ENCODE measurements at places on chromosomes 12 and 14.

DNA sequence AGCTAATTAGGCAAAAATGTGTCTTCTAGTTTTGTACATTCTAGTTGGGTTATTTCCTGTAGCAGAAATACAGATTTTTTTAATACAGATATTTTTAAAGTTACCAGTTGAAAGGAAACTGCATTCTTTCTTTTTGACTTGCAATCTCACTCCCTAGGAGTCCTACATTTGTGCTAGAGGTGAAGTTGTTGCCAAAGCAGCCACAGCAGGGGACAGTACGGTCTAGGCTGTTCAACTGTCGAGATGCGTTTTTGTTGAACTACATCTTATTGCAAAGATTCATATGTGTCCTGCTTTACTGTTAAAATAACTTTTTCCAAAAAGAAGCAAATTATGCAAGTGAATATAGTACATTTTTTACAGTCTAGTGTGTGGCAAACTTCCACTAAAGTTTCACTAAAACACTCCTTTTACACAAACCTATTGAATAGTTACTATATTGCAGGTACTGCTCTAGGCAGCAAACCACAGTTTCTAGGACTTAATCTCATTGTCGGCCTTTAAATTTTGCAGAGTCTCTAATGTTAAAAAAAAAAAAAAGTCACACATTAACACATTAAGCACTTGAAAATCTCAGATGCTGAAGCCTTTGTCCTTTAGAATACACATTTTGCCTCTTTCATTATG, 30.2 kb upstream of the SRGAP1 start:
- H3K27ac ChIP-seq: no peak overlapping the region
- no peaks in the 10 kb centered on the region for H3K27me3 ChIP-seq
- H3K4me3 ChIP-seq: no peak overlapping the region
- no peak for DNase-seq

DNA sequence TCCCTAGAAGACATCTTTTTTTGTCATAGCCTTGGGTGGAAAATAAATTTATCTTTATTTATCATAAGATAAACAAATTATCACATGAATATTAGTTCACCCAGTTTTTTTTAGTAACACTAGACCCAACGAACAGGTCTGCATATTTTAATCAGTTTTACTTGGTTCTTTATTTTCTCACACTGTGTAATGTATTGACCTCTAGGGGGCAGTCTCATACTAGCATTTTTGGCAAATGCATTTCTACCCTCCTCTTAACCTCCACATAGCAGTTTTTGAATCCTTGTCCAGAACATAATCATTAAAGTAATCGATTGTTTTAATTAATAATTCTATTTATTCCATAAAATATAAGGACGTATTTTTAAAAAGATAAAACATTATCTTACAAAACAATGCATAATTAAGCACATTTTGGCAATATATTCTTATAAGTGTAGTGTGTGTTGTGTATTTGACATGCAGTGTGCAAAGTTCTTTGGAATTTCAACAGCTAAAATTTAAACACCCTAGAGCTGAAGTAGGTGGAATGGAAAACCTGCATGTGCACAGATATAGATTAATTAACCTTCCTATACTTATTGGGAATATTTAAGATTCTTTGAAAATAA, 31.6 kb upstream of the PTPRQ start:
- H3K36me3 ChIP-seq: no peaks in the 10 kb centered on the region
- H3K4me3 ChIP-seq: no peak overlapping the region
- no peaks in the 10 kb centered on the region for H3K27me3 ChIP-seq
- no peak overlapping the region for H3K27ac ChIP-seq
- peak; percentile 37 for DNase-seq
- H3K4me1 ChIP-seq: peaks cover 4% of the 10 kb centered on the region

- DNase-seq: no peak
- peaks cover 4% of the 10 kb centered on the region for H3K4me1 ChIP-seq
- no peak overlapping the region for H3K4me3 ChIP-seq
- peaks cover 12% of the 10 kb centered on the region for H3K27me3 ChIP-seq
Observed at GRCh38 chr14:51604073-51604472, 47.6 kb upstream of the FRMD6 start.

GRCh38 chr14:67815573-67816225, 691 bp downstream of the ZFYVE26 start:
- H3K27me3 ChIP-seq: no peaks in the 10 kb centered on the region
- no peak for DNase-seq
- peaks cover 29% of the 10 kb centered on the region for H3K36me3 ChIP-seq

DNA sequence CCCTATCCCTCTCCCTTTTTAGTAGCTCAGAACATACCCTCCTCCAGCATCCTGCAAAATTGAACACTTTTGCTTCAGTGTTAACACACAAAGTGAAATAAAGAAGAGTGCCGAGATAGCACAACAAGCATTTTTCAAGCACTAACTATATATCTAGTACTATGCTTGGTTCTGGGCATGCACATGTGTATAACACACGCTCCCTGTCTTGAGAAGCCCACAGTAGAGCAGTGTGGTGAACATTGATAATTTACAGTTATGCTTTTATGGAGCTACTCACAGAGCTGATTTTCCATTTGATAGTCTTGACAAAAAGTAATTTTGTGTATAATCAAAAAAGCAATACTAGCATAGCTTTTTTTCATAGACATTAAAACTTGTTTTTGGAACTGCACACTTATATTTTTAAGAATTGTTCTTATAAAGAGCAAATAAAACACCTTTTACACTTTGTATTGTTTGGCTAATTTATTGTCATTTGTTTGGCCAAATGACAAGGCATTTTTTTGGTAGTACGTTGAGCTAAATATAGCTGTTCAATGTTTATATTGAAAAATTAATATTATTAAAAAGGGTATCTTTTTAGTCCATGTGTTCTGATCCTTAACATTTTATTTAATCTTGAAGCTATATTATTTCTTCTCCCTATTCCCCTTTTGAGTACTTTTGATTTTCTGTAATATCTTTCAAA, 39.7 kb downstream of the LEMD3 start:
- H3K27me3 ChIP-seq: no peaks in the 10 kb centered on the region
- H3K4me1 ChIP-seq: no peaks in the 10 kb centered on the region
- no peaks in the 10 kb centered on the region for H3K36me3 ChIP-seq

GRCh38 chr12:115871714-115872113, 405.8 kb downstream of the MED13L start:
- no peaks in the 10 kb centered on the region for H3K27me3 ChIP-seq
- H3K4me3 ChIP-seq: no peak overlapping the region
- no peaks in the 10 kb centered on the region for H3K36me3 ChIP-seq
- H3K27ac ChIP-seq: no peak overlapping the region

DNA sequence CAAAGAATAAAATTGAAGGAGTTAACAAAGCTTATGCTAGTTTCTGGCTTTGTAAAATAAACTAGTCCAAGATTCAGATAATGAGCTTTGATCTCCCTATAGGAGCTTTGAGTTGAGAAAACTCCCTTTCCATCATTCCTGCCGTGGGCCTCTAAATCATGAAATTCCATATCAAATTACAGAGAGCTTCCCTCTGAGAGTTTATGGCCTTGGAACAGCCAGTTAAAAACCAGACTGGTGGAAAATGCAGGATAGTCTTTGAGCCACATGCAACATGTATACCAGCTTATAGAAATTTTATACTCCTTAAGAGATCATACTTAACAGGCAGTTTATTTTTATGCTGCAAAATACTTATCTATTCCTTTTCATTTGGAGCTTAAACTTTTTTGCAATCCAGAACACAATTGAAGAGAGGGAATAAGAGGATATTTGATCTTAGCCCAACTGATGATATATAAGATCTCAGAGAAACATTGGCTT, 175.8 kb upstream of the ATP2B1 start:
- peaks cover 10% of the 10 kb centered on the region for H3K4me1 ChIP-seq
- H3K4me3 ChIP-seq: no peak overlapping the region
- DNase-seq: no peak
- H3K36me3 ChIP-seq: no peaks in the 10 kb centered on the region
- peak overlapping the region; percentile 67 for H3K27ac ChIP-seq
- no peaks in the 10 kb centered on the region for H3K27me3 ChIP-seq

- no peak overlapping the region for H3K4me3 ChIP-seq
- H3K27ac ChIP-seq: no peak overlapping the region
- H3K27me3 ChIP-seq: no peaks in the 10 kb centered on the region
- no peak for DNase-seq
Observed at GRCh38 chr12:2016862-2017545, 12.7 kb upstream of the DCP1B start.

DNA sequence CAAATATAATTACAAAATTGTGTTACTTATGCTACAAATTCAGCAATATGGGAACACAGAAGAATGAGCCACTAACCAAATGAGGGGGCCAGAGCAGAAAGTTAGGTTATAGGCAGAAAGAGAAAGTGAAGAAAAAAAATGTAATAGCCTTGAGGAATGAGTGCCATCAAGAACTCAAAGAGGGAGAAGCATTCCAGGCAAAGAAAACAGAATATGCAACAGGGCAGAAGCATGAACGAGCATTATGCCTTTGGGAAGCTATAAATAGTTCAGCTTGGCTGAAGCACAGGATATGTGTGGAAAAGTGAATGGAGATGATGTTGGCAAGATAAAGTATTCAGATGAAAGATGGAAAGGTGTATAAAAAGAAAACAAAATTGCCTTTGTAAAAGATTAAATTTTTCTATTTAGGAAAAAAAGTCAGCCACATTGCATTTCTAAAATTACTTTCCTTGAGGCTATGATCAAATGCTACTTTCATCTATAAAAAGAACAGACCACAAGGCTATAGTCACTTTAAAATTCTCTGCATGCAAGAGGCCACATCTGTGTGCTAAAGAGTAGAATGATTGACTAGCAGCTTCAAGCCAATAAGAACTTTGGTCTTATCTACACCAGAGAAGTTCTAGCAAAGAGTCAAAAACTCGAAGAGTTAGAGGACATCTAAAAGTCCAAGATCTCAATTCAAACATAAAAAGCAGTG, 193.6 kb upstream of the GARIN6 start:
- DNase-seq: no peak
- H3K4me3 ChIP-seq: no peak overlapping the region
- H3K36me3 ChIP-seq: no peaks in the 10 kb centered on the region
- H3K4me1 ChIP-seq: no peaks in the 10 kb centered on the region

GRCh38 chr14:50082784-50083466, 33.4 kb downstream of the VCPKMT start:
- H3K36me3 ChIP-seq: no peaks in the 10 kb centered on the region
- no peaks in the 10 kb centered on the region for H3K27me3 ChIP-seq
- H3K4me3 ChIP-seq: no peak overlapping the region
- DNase-seq: no peak
- no peak overlapping the region for H3K27ac ChIP-seq

DNA sequence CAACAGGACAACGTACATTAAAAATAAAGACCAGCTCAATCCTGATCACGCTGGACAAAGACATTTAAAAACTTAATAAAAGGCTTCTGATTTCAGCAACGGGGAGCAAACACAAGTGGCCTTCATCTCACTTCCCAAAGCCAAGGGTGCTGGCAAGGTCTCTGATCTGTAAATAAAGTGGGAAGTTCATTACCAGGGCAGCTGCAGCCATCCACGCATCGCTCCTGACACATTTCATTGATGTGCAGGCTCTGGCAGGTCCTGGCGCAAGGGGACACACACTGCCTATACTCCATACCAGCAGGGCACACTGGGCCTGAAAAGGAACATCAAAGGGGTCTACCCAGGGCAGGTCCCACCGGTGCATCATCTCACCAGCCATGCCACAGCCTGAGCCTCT, 51.0 kb downstream of the VWF start:
- DNase-seq: no peak
- H3K36me3 ChIP-seq: no peaks in the 10 kb centered on the region
- no peaks in the 10 kb centered on the region for H3K27me3 ChIP-seq
- H3K4me3 ChIP-seq: no peak overlapping the region

- H3K27ac ChIP-seq: no peak overlapping the region
- H3K36me3 ChIP-seq: no peaks in the 10 kb centered on the region
- peaks cover 7% of the 10 kb centered on the region for H3K4me1 ChIP-seq
- no peaks in the 10 kb centered on the region for H3K27me3 ChIP-seq
- H3K4me3 ChIP-seq: no peak overlapping the region
Observed at GRCh38 chr14:71141701-71142374, 234.6 kb downstream of the PCNX1 start.

DNA sequence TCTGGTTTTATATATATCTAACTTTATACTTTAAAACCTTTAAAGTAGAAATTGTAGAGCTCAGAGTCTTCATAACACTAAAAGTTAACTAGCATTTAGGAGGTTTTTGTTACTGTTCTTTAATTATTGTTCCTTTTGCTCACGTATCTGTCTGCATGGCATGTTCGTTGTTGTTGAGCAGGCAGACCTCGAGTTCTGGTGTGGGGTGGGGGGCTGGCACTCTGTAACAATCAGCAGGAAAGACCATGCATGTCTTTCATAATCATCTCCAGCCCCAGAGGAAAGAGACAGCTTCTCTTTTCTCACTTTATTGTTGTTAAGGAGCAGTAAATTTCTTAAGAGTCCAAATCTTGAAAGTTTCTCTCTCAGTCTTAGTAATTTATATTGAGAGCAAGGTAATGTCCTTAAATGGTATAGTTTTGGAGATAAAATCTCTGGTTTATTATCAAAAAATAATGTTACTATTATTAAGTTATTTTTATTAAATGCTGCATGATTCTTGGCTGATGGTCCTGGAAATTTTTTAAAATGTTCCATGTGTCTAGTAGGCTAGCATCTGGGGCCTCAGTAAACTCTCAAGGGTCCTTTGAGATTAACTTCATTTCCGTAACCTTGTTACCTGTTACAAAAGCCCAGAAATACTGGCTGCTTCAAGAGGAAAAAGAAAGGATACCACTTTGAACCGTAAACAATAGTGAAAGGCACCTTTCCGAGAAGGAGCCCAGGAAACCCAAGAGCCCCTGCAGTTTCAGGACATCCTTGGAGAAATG, 30.3 kb downstream of the CKB start:
- peaks cover 92% of the 10 kb centered on the region for H3K36me3 ChIP-seq
- DNase-seq: no peak
- H3K4me1 ChIP-seq: no peaks in the 10 kb centered on the region
- H3K27me3 ChIP-seq: no peaks in the 10 kb centered on the region
- H3K27ac ChIP-seq: no peak overlapping the region
- no peak overlapping the region for H3K4me3 ChIP-seq

DNA sequence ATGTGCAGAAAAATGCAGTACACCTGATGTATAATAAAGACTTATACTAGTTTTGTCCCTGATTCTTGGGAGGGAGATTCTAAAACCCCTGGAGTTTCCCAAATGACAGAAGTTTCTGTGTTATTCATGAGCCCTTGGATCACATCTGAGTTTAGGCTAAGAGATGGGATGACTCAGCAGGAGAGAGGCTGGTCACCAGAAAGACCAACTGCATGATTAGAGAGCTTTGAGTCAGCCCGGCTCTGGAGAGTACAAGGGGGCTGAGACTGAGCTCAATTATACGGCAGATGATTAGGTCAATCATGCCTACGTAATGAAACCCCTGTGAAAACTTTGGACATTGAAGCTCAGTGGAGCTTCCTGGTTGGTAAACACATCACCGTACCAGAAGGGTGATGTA, 174.2 kb downstream of the SSPN start:
- H3K36me3 ChIP-seq: no peaks in the 10 kb centered on the region
- peak; percentile 6 for DNase-seq
- no peak overlapping the region for H3K27ac ChIP-seq
- H3K27me3 ChIP-seq: no peaks in the 10 kb centered on the region
